ENCODE measurements at places on chromosomes 12 and 14. TPM values are rescaled to one million over a fixed set of nuclear protein-coding genes. Genes with fewer than 3 reads are reported as not detected.

Gene IFI27L1
- 18.9 TPM for total RNA-seq

Gene MANSC1
- 4.5 TPM for total RNA-seq

Gene TMEM229B
- 0.24 TPM for total RNA-seq

Gene STAC3
- total RNA-seq, result 0.54 TPM

Gene DACT1
- total RNA-seq, result 0.47 TPM

Gene PLEKHD1
- 0.02 TPM for total RNA-seq

Gene FERMT2
- total RNA-seq, result 55.8 TPM

Gene HCAR3
- not detected for total RNA-seq

Gene RNASE3
- not detected for total RNA-seq

Gene PPP2R3C
- 26.0 TPM for total RNA-seq

Gene KDM2B
- total RNA-seq, result 20.4 TPM

Gene PPM1H
- total RNA-seq, result 9.8 TPM

Gene NTF3
- not detected for total RNA-seq

Gene KERA
- total RNA-seq, result not detected

Gene JAG2
- 25.3 TPM for total RNA-seq

Gene B4GALNT3
- 0.52 TPM for total RNA-seq

Gene P2RX7
- total RNA-seq, result not detected

Gene TPPP2
- not detected for total RNA-seq

Gene CARMIL3
- 0.86 TPM for total RNA-seq

Gene RPS6KL1
- total RNA-seq, result 0.17 TPM

Gene TRIAP1
- total RNA-seq, result 67.8 TPM

Gene METTL25
- 2.0 TPM for total RNA-seq

Gene TECPR2
- total RNA-seq, result 5.6 TPM

Gene KRT3
- 0.06 TPM for total RNA-seq

Gene ZNF705A
- total RNA-seq, result not detected

Gene HOXC6
- total RNA-seq, result 5.6 TPM

Gene MARCHF9
- 7.3 TPM for total RNA-seq

Gene SRGAP1
- 12.0 TPM for total RNA-seq

Gene ADAMTS20
- total RNA-seq, result not detected

Gene GAS2L3
- total RNA-seq, result 9.2 TPM
